ENCODE measurements at places on chromosomes 3 and 15. TPM values are rescaled to one million over a fixed set of nuclear protein-coding genes. Genes with fewer than 3 reads are reported as not detected.

AGBL1 gene
- total RNA-seq = not detected

DNA sequence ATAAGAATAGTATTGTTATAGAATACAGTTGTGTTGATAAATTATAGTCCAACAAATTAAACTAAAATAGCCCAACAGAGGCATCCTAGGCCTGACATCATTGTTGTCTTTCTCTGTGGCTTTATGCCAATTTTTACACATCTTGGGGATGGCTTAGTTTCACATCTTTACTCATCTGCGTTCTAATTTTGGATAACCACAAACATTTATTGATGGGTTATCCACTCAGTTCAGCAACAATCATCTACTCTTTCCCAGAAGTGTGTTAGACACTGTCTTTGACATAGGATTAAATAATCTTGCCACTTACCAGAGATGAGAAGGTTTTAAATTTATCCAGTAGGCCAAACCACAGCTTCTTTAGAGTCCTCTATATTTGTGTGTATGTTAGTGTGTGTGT is 120.8 kb upstream of the PHLDB2 start:
- H3K4me3 ChIP-seq = no peak overlapping the region
- H3K4me1 ChIP-seq = peaks cover 25% of the 10 kb centered on the region
- no peak overlapping the region for H3K27ac ChIP-seq
- H3K27me3 ChIP-seq = no peaks in the 10 kb centered on the region
- DNase-seq = no peak

DNA sequence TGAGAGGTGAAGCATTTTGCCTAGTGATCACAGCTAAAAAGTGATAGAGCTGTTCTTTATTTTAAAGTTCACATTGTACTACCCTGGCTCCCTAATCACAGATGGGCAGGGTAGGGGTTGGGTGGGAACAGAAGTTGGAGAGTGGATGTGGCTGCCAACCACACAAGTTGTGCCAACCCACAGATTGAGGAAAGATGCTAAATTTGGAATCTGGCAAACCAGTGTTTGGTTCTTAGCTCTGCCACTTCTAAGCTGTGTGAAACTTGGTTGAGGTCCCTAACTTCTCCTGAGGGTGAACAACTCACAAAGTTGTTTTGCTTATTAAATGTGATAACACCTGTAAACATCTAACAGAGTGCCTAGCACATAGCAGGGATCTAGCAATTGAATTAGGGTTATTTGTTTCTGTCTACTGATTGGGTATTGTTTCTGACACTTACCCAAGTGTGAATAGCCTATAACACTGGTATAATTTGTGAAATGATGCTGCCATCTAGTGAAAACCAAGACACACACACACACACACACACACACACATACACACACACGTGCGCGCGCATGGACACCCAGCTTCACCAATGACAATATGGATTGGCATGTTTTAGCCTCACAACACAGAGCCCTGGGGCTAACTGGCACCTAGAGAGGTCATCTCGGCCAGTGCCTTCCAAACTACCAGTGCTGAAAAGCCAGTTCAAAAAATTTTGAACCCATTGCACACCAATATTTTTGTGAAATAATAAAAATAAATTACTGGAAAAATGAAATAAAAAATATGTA is 25.3 kb downstream of the ADGRG7 start:
- H3K4me1 ChIP-seq = peaks cover 8% of the 10 kb centered on the region
- H3K4me3 ChIP-seq = no peak overlapping the region
- DNase-seq = peak; percentile 80
- no peak overlapping the region for H3K27ac ChIP-seq
- H3K27me3 ChIP-seq = peaks cover 21% of the 10 kb centered on the region

GRCh38 chr3:105355408-105356061 is 11.2 kb upstream of the ALCAM start:
- no peaks in the 10 kb centered on the region for H3K36me3 ChIP-seq
- H3K27ac ChIP-seq = no peak overlapping the region
- H3K4me1 ChIP-seq = peaks cover 12% of the 10 kb centered on the region
- H3K4me3 ChIP-seq = no peak overlapping the region
- H3K27me3 ChIP-seq = peaks cover 51% of the 10 kb centered on the region

DNA sequence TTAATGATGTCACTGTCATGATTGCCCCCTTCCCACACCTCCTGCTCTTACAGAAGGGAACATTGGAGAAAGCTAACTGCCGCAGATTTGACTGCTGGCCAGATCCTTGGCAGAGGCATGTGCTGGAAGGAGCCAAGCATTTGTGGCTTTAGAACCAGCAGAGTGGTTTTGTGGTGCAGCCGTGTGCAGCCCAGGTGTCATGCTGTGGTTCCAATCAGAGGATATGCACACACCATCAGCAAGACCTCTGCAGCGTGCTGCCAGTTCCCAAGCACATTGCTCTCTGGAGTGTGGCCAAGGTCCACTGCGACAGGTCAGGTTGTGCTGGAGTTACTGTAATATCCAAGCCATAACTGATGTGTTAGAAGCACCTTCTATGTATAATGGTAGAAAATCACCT is 61.6 kb downstream of the OTOL1 start:
- no peaks in the 10 kb centered on the region for H3K4me1 ChIP-seq
- H3K4me3 ChIP-seq = no peak overlapping the region
- H3K27ac ChIP-seq = no peak overlapping the region
- no peak for DNase-seq
- no peaks in the 10 kb centered on the region for H3K36me3 ChIP-seq

DNA sequence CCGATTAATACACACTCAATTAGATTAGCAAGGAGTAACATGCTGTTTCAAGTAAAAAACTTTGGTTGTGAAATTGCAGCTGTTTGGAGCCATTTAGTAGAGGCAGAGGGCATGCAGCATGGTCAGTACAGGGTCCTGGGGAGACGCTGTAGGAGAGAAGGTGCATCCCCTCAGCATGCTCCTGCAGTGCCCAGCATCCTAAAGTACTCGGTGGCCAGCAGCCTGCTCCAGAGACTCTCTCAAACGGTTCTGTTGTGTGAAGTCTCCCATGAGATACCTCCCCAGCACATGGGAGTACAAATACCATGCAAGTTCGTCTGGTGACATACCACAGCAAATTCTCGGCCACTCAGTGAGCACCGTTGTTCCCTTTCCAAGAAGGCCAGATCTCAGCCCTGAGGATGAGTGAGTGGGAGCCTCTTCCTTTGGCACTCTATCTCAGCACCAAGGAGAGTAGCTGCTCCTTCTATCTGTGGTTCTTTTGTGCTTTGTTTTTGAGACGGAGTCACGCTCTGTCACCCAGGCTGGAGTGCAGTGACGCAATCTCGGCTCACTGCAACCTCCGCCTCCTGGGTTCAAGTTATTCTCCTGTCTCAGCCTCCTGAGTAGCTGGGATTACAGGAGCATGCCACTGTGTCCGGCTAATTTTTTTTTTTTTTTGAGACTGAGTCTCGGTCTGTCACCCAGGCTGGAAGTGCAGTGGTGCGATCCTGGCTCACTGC is 72.7 kb downstream of the TJP1 start:
- no peak overlapping the region for H3K27ac ChIP-seq
- no peak overlapping the region for H3K4me3 ChIP-seq
- no peaks in the 10 kb centered on the region for H3K4me1 ChIP-seq
- H3K36me3 ChIP-seq = no peaks in the 10 kb centered on the region
- no peak for DNase-seq
- peaks cover 2% of the 10 kb centered on the region for H3K27me3 ChIP-seq

Measured in activated CD4-positive, alpha-beta T cell treated with anti-CD3 and anti-CD28 coated beads, Interleukin-2, amount 10 ng/mL, durations not matched to agents 24 days and 14 days (primary cell).